ENCODE measurements at places on chromosomes 7 and 10.

DNA sequence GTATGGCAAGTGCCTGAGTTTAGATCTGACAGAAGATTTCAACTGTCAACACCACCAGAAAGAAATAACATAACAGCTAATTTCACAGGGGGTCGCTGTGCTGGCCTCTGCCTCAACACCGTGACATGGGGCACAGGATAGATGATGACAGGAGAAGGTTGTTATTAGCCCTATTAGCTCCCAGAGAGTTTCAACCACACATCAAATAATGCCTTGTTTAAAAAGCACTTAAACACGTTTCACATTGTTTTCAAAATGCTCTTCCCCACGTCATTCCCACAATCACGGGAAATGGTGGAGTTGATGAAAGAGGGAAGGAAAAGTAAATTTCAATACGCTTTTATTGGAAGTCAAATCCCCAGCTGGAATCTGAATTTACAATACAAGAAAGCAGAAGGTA, 184.7 kb downstream of the MAGI2 start:
- DNase-seq, result no peak

DNA sequence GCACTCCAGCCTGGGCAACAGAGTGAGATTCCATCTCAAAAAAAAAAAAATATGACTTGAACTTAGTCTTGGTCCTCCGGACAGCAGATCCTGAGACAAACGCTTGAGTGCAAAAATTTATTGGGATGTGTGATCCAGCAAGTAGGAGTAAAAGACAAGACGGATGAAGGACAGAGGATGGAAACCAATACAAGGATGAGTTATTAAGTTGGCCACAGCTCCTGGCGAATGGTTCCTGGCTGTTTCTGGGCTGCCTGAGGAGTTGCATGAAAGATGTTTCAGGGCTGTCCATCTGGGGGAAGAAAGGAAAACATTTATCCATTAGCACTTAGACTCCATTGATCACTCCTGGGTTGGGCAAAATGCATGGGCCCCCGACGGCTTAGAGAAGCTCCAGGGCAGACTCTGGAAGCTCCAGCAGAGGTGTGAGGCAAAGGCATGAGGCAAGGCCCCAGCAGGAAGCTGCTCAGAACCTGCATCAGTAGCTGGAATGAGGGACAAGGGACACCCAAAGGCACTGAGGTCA, 98.3 kb upstream of the ZNF438 start:
- no peak for DNase-seq

GRCh38 chr10:129756912-129757901, 206.9 kb downstream of the EBF3 start:
- no peak for DNase-seq

GRCh38 chr7:151339651-151340382, 1.8 kb upstream of the NUB1 start:
- no peak for DNase-seq

GRCh38 chr7:10684606-10685005, 289.1 kb upstream of the PHF14 start:
- no peak for DNase-seq

DNA sequence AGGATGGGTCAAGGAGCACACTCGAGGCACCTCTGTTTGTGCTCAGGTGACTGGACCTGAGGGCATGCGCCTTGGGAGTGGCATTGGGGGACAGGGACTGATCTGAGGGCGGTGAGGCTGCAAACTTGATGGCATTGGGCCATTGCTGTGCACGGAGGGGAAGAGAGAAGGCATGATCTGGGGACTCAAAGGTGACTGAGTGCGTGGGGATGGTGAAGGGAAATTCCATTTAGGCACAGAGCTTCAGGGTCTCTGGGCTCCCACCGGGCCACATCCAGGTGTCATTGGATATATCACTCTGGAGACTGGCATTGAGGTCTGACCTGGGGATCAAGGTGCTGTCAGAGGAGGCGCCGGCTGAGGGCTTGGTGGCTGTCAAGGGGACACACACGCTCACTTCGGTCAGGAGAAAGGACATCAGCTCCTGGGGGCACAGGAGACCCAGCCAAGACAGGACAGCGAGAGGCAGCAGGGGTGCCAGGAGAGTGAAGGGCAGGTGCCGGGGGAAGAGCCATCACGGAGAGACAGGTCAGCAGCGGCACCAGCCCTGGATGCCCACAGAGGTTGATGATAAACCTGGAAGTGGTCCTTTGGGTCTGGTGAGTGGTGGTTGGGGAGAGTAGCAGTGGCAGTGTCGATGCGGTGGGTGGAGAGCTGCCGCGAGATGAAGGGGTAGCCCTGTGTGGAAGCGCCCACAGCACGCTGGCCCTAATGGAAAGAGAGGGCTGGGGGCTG, 5.5 kb downstream of the ADCK2 start:
- DNase-seq, result no peak

DNA sequence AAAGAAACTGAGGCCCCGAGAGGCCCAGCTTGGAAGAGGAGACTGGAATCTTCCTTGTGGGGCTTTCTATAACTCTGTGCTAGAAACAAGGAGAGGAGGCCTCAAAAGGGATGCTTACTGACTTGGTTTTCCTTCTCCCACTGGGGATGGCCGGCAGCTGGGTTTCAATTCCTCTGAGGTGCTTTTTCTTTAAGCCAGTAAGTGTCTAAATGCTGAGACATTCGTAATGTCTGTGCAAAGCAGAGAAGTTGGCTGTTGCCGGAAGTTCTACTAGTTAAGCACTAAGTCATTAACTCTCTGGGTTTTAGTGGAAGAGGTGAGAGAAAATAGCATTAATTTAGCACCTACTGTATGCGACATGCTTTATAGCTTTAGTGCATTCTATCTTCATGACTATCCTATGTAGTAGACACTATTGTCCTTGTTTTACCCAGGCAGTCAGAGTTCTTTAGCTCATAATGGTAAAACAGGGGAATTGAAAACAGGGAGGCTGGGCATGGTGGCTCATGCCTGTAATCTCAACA, 135.2 kb downstream of the RGS10 start:
- DNase-seq, result no peak

Measured in amniotic stem cell (primary cell).